Gastrocnemius medialis (tissue), 4 donors: ENCODE measurements at places on chromosomes 2 and 18.

DNA sequence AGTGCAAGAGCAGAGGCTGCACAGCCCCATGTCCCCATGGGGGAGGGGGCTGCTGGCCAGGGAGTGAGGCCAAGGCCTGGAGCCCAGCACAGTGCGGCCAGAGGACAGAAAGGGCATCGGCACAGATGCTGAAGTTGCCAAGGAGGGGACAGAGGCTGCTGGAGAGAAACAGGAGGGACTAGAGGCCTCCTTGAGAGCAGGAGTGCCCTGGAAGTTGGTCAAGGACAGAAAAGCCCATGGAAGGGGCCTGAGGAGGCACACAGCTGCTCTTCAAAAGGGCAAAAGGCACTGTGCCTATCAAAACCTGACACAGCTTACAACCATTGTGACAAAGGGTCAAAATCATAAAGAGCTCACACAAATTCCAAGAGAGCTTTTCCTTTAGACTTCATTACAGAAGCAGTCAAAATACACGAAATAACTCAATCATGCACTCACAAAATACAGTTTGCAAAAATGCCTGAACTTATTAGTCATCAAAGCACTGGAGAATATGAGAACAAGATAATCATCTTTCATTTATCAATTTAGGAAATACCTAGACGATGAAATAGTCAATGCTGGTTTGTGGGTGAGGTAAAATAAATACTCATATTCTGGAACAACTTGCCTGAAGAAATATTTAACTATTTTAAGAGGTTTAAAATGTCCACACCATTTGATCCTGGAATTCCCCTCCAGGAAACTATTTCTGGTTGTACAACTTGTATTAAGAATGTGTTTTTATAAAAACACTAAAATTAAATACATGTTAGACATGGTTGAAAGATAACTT, 79.6 kb downstream of the USP40 start:
- DNase-seq, result no peak

- DNase-seq, result no peak
Measured at GRCh38 chr2:236489895-236490404, 79.7 kb upstream of the ACKR3 start.

DNA sequence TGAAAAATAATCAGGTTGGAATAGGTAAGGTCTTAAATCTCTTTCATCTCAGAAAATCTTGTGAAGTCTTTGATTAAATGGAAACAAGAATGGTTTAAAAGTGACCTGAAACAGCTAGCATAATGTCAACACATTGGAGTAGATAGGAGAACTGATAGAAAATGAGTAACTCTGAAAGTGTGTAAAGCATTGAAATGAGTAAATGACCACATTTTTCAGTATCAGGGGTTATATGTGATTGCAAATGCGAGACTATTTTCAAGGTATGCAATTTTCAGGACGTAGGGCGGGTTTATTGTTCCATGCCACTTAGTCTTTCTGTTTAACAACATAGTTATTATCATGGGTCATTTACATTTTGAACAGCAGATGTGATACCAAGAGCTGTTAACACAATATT, 1383.2 kb downstream of the LRP1B start:
- no peak for DNase-seq

DNA sequence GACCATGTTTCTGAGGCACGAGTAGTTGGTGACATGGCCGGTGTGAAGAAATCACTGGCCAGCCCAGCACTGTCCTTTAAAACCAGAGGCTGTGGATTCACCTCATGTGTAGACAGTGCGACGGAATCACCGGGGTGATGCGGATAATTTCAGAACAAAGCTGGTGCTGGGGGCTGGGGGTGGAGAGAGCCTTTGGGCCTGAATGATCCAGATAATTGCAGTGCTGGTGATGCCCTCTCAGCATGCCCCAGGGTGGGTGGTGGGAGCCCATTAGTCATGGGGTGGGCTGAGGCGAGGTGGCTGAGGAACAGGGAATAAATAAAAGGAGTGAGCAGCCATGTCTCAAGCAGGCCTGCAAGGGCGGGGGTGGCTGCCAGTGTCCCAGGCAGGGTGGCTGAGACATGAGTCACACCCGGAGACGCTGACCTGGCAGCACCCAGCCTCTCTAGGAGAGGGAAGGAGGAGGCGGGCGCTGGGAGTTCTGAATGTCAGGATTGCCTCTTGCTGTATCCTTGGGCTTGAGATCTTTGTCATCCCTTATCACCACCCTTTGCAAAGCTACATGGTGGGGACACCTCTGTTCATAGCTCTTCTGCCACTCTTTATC, 151.1 kb upstream of the MSH6 start:
- DNase-seq, result no peak

DNA sequence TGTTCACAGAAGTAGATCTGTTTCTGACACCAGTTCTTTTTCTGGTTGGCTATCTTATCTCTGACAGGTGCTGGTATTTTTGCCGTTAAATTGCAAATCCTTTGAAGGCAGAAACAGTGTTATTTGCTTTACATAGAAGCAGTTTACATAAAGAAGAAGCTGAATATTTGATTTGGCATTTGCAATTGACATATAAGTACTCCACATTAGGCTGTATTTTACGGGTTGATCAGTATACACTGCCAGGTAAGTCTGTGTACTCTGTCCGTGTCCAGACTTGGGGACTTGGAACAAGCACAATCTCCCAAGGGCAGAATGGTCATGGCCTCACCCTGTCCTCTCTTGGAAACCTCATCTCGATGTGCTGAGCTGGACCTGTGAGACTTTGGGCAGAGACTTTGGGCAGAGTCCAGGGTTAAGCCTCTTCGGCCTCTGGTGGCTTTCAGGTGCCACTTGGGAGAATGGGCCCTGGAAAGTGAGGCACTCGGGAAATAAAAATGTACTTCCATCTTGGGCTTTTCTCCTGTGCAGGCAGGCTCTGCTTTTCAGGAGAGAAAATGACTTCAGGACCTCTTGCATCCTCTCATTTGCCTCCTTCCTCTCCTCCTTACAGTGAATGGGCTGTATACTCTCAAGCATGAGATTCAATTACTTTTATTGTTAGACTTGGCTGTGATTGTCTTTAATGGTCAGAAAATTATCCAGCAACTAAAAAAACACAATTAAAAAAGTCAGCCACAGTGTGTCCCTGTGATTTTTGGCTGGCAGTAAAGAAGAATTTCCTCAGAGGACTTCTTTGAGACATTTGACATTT, 108.5 kb downstream of the RAPGEF4 start:
- DNase-seq, result no peak

GRCh38 chr18:62621546-62621945, 93.8 kb upstream of the PHLPP1 start:
- DNase-seq, result no peak

DNA sequence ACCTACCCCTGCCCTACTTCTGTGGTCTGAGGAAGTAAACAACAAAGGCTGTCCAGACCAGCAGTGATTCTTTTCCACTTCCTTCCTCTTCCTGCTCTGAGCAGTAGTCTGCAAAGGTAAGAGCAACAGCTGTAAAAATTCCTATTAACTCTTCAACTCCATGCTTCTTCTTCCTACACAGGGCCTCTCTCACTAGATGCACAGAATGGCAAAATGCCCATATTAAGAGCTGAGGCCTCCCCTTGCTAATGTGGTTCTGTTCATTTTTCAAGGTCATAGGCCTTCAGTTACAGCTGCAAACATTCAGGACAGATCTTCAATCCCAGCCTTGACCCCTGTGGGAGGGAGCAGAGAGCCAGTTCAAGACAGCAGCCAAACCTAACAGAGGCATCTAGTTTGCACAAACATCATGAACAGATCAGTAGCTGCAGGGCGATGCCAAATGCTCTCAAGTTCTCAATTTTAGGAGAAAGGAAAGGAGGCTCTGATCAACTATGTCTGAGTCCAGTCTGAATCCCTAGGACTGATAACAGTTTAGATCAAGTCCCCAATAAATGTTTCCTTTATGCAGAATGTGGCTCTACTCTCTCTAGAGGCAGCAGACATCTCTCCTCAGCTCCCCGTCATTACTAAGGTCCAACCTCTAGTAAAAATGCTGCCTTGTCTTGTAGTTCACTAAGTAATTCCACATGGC, 20.9 kb downstream of the SLC40A1 start:
- no peak for DNase-seq

GRCh38 chr2:52698408-52698807, 1069.2 kb upstream of the CHAC2 start:
- DNase-seq, result no peak

DNA sequence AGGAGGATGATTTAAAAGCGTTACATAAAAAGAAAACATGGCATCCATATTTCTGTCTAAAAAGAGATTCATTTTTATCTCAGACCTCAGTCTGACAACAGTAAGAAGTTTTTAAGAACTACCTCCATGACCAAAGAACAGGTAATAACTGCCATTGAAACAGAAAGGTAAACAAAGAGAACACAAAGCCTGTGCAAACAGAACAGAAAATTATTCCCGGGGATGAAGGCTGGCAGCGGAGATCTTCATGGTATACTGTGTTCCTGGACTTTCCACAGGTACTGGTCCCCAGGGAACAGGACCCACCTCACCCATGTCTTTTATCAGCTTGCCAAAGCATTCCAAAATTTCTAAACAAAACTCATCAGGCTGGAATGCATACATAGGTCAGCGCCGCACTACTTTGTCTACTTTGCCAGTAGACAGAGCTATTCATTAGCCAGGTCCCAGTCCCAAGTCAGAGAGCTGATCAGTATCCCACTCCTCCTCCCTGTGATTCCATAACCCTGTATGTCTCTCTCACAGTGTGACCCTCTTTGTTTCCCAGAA, 277.3 kb downstream of the MBD2 start:
- no peak for DNase-seq

DNA sequence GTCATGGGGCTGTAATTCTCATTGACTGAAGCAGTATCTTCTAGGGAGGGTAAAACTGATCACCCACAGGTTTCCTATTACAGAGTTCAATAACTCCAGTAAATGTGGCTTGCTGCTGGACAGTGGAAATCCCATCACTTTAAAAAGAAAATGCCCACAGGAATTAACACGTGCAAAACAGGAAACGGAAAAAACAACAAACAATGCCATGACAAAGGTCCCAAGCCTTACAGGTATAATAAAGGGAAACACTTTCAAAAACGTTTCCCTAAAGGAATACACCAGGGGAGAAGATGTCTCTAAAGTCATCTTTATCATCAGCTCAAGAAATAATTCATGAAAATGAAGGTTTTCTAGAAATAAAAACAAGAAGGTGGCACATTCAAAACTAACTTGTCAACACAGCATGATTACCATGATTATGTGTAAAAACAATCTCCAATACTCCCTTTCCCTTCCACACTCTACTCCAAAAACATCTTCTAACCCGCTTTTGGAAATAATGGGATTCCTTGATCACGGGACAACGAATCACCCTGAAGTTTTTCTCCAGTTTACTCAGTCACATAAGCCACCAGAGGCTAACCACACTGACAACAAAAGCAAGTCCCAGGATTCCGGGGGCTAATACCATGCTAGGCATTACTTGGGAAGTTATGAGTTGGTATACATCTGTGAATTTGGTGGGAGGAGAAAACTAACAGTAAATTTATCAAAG, 167.9 kb downstream of the TCF4 start:
- DNase-seq, result no peak

- no peak for DNase-seq
Measured at GRCh38 chr2:41000374-41000773, 548.5 kb upstream of the SLC8A1 start.

GRCh38 chr18:48929941-48930713, 20.6 kb downstream of the SMAD7 start:
- no peak for DNase-seq

GRCh38 chr2:80167284-80167808, 137.2 kb downstream of the LRRTM1 start:
- DNase-seq, result no peak

DNA sequence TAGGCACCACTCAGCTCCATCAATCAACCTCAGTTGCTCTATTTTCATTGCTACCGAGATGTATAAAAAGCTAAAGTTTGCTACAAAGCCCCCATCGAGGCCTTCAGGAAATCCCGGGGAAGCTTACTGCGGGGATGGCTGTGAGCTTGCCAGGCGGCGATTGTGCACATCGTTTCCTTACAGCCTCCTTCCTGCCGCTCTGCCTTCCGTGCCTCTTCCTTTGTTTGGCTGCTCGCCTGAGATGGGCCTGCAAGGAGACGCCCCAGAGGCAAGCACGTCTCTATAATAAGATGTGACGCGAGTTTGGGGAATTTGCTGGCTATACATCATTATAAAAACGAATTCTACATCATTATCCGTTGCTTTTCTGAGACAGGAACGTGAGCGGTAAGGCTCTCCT, 41.6 kb downstream of the DHRS9 start:
- no peak for DNase-seq

DNA sequence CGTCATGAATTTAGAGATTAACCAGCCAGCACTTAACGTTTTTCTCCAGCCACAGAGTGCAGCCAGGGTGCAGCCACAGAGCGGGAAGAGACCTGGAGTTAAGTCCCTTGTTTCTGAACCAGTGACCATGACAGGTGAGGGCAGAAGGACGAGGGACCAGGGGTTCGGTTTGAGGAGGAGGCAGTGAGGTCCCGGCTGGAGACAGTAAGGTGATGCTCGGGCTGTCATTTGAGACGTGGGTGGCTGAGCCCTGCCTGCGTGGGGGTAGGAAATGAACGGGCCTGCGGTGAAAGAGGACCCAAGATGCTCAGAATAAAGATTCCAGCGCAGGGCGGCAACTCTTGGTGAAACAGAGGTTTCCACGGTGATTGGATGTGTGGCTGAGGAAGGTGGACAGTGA, 205.9 kb downstream of the SNTG2 start:
- no peak for DNase-seq

GRCh38 chr18:65523461-65523860, 227.4 kb upstream of the CDH7 start:
- DNase-seq, result no peak

DNA sequence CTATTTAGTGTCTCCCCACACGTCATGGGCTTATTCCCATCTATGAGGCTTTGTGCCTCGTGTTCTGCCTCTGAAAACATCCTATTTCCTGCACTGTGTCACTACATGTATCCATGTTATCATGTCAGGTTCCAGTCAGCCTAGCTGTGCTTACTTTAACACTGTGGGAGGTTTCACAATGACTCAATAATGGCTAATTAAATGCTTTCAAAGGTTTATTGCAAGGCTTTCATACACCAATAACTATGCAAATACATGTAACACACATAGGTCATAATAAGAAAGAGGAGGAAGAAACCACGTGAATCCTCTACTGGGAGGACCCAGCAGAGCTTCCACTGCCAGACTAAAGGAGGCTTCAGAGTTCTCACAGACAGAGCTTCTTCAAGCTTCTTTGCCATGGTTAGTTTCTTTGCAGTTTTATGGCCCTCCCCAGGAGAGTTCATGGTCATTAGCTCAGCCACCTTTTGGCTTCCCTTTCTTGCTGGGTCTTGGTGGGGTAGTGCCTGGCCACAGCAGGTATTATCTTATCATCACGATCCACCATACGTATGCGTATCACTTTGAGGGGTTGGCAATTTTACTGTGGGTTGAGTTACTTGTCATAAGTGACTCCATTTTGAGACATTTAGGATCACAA, 5.1 kb upstream of the COLEC12 start:
- DNase-seq, result no peak

- peak; percentile 62 for DNase-seq
Measured at GRCh38 chr2:168639441-168639898, 163.0 kb upstream of the NOSTRIN start.

DNA sequence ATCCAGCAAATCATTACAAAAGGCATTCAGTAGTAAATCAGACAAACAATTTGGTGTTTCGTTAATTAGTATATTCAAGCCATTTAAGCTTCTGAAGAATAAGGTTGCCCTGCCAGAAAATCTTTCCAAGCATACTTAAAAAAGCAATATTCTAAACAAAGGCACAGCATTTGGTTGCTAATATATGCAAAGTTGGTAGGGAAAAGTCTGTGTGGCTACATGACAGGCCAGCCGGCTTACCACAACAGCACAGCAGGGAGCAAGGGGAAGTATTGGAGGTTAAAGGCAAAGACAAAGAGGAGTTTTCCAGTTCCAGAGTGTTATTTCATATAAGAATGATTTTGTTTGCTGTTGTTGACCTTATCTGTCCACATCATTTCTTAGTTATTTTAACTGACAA, 282.3 kb downstream of the MBD5 start:
- DNase-seq, result no peak
